ENCODE measurements at places on chromosomes 1 and 21.

- DNase-seq = no peak
These were observed 32.8 kb downstream of the PTAFR start for GRCh38 chr1:28143496-28144202.

GRCh38 chr1:6508154-6508815, 16.8 kb upstream of the PLEKHG5 start:
- DNase-seq = no peak

- peak; percentile 55 for DNase-seq
These were observed 10.6 kb upstream of the COL6A1 start for GRCh38 chr21:45970674-45971615.

DNA sequence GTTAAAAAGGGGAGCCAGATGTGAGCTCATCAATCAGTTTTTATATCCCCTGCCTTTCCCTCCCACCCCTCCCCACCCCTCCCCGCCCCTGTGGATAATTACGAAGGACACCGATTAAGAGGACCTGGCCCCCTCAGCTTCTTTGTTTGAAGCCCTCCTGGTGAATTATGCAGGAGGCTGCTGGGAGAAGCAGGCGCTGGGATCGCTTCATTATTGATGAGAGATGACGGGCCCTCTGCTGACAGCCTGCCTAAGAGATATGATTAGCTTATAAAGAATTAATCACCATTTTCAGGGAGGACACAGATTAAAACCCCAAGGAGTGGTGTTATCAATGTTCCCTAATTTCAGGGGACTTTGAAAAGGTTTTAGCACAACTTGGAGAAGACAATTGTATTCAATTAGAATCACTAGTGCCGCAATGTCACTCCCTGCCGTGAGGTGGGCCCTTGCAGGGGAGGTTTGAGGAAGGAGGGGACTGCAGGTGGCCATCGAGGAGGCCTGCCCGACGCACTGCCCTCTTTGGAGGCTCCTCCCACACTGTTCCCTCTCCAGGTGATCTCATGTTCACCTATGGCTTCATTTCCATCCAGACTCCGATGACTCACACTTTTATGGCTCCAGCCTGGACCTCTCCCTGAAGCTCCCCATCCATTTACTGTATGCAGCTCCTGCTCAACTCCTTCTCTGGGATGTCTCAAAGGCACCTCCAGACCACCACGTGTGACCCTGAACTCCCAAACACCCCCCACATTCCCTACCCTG, 67.0 kb upstream of the KLHDC7A start:
- DNase-seq = no peak

DNA sequence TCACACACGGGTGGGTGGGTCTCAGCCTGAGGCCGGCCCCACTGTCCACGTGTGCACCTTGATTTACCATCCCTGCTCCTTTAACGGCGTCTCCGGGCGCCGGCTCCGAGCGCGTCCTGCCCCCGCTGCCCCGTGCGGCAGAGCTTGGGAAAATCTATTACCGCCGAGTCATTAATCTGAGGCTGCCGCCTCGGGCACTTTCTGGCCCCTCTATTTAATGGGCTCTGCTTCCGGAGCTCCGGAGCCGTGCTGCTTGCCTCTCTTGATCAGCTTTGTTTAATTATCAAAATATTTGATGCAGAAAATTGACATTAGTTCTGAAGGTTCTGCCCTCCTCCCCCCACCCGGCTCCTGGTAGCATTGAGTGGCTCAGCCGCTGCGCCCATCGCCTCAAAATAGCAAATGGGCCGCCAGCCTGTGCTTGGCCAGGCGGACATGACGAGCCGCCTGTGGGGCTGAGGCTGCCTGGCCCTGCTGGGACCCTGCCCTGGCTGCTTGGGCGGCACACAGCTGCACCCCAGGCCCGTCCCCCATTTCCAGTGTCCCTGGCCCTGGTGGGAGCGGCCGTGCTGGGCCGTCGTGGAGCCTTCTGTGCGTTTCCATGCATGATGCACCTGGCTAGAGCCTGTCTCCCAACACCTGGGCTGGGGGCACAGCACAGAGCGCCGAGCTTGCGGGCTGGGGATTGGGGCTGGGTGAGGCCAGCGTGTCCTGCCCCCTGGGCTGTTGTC, 81.6 kb upstream of the TTC34 start:
- no peak for DNase-seq

GRCh38 chr1:180230791-180231505, 884 bp downstream of the LHX4 start:
- peak; percentile 65 for DNase-seq

- no peak for DNase-seq
These were observed 25.6 kb upstream of the POGK start for GRCh38 chr1:166813508-166814223.

DNA sequence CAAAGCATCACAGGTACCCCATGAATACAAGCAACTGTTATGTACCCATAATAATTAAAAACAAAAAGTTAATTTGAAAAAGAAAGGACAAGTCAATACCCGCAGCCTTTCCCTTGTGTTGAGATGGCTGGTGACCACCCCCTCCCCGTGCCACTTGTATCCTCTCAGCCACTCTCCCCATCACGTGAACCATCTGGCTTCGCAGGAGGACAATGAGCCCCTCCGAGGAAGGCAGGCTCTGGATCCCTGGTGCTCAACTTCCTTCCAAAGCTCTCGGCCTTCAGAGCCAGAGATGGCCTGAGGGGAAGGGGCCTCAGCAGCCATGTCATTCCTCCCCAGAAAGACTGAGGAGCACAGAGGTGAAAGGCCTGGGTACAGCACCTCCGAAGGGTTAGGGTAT, 120.4 kb upstream of the RAB4A start:
- no peak for DNase-seq

DNA sequence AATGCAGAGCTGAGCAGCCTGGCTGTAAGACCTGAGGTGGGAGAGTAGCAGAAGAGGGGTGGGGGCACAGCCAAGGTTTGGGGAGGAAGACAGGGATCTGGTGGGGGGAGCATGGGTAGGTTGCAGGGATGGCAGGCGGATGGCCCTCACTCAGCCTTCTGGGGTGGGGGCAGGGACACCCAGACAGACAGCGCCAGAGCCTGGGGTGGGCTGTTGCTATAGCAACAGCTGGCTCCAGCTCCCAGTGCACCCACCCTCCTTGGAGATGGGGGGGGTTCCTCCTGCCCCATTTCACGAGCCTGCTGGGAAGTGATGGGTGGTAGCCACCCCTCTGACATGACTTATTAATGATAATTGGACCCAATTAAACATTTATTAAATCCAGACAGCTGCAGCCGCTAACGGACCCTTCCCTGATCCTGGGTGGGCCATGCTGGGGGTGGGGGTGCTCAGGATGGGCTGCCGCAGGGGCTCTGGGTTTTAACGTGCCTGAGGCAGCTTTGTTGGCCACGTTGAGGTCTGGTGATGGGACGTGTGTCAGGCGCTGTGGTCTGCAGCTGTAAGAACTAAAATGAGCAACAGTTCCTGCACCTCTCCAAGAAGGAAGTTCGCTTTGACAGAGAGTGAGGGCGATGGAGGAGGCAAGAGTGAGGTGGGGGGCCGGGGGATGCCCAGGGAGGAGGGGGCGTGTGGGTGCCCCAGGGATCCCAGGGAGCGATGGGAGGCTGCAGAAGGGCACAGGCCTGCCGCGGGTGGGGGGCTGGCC, 19.4 kb downstream of the AGRN start:
- DNase-seq = no peak

GRCh38 chr1:16371725-16372124, 4.7 kb downstream of the SZRD1 start:
- DNase-seq = peak; percentile 68

DNA sequence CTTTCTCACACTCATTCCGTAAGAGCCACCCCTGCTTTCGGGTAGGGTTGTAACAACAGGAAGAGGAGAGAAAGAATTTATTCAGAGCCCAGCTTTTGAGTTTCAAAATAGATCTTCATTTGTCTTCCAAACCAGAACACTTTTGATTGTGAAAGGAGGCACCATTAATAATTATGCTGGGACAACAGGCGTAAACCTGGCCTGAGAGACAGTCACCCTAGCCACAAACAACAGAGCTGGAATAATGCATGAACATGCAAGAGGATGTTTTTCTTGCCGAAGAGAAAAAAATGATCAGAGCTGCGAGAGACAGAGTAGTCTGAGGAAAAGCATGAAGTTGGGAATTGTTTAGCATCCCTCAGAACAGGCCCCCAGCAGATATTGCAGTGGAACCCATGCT, 18.5 kb upstream of the GREM2 start:
- DNase-seq = no peak

DNA sequence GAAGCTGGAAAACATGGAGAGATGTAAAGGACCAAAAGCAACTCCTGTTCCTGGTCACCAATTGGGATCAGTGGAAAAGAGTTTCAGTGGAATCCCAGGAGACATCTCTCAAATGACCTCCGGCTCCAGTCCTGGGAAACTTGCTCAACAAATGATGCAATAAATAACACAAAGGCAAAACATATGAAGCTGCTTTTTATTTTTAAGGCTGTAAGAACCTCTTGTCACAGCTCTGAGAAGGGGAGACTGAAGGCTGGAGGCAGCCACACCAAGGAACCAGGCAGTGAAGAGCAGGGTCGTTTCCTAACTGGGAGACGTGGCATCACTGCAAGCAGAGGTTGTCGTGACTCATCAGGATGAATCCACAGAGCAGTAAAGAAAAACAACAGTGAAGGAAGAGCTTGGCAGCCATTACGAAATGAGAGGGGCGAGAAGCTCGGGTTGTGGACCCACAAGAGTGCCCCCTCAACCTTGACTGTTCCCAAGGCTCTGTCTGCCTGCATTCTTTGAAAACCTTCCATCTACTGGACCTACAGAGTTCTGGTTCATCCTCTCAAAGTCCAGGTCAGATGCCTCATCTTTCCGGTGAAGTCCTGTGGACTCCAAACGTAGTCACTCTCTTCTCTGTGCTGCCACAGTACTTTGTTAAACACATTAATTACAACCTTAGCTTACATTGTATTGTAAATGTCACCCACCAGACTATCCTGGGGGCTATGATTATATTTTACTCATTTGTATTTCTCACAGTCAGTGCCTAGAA, 32.1 kb downstream of the JAK1 start:
- peak; percentile 83 for DNase-seq

- DNase-seq = no peak
These were observed 91.5 kb downstream of the ARHGEF10L start for GRCh38 chr1:17630986-17631385.

- DNase-seq = peak; percentile 42
These were observed 109.5 kb upstream of the UBE2U start for GRCh38 chr1:64093941-64094340.

GRCh38 chr1:170321113-170321512, 175.4 kb downstream of the NTMT2 start:
- DNase-seq = peak; percentile 94

DNA sequence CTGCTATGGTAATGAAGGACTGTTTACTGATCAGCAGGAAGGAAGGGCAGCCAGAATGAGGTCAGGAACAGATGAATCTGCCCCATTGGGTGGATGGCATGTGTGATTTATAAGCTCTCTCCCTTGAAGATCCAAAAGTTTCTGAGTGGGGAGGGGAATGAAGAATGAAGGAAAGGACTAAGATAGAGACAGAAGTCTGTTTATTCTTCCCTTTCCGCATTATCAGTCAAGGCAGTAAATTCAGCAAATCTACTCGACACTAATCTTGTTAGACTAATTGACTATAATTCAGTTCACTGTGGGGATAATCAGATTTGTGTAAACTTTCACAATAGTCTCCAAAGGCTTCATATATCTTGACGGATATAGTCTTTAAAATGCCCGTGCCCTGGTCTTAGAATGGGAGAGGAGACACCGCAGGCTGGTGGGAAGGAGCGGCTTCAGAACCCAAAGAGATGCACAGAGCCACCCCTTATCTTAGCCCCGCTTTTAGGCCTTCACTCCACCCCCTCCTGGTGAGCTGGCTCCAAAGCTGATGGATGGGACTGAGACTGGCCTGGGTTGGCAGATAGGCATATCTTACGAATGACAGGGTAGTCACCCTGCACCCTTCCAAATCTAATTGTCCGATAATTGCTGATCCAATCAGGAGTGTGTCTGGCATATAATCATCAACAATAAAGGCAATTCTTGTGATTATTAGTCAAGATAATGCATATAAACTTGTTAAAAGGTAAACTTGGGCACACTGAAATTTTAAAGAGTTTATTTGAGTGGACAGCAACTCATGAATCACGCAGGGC, 76.0 kb upstream of the PPM1J start:
- DNase-seq = no peak

GRCh38 chr1:245512181-245512888, 357.6 kb downstream of the KIF26B start:
- no peak for DNase-seq

- no peak for DNase-seq
These were observed 91.3 kb downstream of the DENND1B start for GRCh38 chr1:197683895-197684553.

- DNase-seq = no peak
These were observed 136.5 kb upstream of the POU3F1 start for GRCh38 chr1:38183096-38183495.

DNA sequence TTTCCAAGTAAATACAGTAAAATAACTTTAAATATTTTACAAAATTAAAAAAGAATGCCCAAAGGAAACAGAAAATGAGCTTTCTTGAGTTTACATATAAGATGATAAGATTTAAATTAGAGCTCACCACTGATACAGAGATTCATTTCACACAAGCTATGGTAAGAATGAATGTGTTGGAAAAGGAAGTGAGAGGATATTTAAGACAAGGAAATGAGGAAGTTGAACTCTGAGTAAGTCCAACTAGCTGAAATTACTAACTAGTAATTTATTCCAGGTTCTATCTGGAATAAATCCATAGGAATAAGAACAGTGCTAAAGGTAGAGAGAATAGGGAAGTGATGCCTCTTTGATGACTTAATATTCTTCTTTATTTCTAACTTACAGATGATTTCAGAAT, 42.4 kb downstream of the FNBP1L start:
- DNase-seq = no peak

DNA sequence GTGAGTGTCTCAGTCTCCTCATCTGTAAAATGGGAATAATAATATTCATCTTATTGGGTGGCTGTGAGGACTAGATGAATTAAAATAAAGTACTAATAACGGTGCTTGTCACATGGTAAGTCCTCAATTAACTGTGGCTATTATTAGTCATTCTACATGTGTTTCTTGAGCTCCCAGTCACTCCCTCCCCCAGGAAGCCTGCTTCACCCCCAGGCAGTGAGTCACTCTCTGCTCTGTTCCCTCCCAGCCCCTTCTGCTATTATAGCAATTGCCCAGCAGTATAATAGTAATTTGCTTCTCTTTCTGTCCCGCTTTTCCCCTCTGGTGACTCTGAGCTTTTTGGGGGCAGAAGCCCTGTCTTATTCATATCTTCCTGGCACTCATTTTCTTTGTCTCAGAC, 102.0 kb downstream of the BEND5 start:
- peak; percentile 74 for DNase-seq

DNA sequence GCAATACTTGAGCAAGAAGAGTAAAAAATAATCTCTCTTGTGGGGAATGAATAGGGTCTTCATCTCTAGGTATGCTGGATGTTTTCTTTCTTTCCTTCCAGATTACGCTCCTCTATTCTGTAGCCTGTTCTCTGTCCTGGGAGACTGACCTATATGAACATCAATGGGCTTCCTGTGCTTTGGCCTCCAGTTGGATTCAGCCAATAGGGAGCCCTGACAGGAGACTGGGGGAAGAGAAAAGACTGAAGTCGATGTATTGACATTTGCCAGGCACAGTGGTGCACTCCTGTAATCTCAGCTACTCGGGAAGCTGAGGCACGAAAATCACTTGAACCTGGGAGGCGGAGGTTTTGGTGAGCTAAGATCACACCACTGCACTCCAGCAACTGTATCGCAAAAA, 17.6 kb downstream of the SEMA6C start:
- DNase-seq = no peak

Data from fibroblast of upper back skin (primary cell).